SIG-M5 (cell line): ENCODE measurements at places on chromosomes 6 and 20.

DNA sequence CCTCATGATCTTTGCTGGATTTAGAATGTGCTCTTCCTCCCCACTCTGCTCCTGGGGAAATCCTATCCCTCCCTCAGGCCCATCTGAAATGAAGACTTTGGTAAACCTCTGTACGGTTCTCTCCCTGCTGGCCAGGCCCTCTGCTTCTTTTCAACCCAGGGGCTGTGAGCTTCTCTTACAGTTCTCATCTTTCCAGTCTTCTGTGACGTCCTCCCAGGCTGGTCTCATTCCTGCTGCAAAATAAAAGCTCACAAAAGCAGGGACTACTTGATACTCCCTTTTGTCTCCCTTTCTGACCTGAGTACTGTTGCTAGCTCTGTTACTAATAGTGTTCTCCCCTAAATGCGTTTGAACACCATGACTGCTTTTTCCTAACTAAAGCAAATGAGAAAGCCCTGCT lies 46.3 kb downstream of the UNC5CL start:
- no peak for DNase-seq

GRCh38 chr6:40532349-40533000 lies 54.7 kb downstream of the LRFN2 start:
- no peak for DNase-seq

DNA sequence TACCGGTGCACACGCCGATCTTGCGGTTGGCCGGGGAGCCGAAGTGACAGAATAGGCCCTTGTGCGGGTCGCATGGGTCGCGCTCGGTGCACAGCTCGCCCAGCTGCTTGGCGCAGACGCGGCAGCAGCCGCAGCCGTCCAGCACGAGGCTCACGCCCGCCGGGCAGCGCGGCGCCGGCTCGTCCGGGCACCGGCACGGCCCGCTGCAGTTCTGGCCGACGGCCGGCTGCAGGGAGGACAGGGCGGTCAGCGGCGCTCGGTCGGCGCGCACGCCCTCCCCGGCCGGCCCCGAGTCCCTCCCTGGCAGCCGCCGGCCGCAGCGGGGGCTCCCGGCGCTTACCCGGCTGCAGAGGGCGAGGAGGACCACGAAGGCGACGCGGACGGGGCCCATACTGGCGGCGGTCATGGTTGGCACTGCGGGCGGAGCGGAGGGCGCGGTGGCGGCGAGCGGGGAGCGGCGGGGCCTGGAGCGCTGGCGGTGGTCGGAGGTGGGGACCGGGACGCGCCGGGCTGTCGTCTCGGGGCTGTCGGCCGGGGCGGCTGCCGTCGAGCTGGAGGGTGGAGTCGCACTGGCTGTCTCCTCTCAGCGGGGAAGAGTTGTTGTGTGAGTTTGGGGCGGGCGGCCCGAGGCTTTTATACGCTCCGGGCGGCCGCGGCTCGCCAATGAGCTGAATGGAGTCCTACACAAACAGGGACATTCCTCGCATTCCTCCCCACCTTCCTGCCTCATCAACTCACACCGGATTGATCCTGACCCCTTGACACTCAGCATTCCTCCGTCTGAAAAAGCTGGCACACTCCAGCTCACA lies at the start of gene CCN2:
Gene CCN2 (minus strand): TSS at position 606 of the 809 bp plus-strand sequence. CDS start 200 bp downstream, at position 406.
- no peak for DNase-seq

- no peak for DNase-seq
These were observed 88.4 kb upstream of the JARID2 start for GRCh38 chr6:15157479-15157878.

- no peak for DNase-seq
These were observed 312.4 kb downstream of the UTRN start for GRCh38 chr6:144597511-144597910.

DNA sequence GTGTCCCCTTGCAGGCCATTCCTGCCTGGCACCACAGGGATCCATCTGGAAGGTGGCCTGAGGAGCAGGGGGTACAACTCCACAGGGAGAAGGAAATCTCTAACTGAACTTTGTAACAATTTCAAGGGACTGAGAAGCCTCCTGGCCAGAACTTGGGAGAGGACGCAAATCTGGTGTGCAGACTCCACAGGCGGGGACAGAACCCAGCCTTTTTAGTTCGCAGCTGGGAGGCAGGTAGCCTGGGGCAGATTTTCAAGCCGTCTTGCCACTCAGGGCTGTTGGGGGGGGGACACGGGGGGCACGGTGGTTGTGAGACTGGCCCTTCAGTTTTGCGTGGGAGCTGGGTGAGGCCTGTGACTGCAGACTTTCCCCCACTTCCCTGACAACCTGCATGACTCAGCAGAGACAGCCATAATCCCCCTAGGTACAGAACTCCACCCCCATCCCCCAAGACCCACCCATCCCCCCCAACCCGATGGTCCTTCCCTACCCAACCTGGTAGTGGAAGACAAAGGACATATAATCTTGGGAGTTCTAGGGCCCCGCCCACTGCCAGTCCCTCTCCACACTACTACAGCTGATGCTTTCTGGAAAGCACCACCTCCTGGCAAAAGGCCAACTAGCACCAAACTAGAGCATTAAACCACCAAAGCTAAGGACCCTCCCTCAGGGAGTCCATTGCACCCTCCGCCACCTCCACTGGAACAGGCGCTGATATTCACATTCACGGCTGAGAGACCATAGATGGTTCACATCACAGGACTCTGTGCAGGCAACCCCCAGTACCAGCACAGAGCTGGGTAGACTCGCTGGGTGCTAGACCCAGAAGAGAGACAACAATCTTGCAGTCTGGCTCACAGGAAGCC lies 3.0 kb upstream of the HUS1B start:
- no peak for DNase-seq

DNA sequence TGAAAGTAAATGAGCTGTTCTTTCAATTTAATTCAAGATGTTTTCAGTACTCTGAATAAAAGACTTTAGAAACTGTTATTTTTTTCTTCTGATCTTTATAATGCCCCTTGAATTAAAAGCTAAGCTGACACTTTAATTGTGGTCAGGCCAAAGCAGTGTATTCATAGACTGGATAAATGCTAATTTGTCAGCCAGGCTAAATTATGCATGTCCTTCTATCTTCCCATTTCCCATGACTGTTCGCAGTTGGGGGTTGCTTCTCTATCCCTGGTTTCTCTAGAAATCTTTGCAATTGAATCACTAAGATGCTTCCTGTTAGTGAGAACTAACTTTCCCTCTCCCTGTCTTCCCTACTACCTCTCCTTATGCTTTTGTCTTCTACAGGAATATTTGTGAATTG lies 396.2 kb downstream of the RFPL4B start:
- DNase-seq: no peak

GRCh38 chr20:44703183-44703925 lies 11.8 kb upstream of the CCN5 start:
- DNase-seq: no peak

- no peak for DNase-seq
These were observed 81.9 kb downstream of the GJA10 start for GRCh38 chr6:89975991-89976693.

DNA sequence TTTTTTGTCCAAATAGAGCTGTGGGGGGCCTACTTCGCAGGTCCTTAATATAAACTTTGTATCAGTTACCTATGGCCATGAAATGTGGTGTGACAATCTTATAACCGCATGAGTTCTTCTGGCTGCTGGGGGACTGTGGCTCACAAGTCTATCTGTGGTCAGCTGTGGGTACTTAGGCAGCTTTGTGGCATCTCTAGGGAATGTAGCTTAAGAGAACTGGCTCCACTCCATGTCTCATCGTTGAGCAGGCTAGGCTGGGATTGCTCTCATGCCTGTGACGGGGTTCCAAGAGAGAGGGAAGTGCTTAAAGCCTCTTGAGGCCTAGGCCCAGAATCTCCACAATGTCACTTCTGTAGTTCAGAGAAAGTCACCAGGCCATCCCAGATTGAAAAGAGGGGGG lies 140.5 kb downstream of the BTBD3 start:
- DNase-seq: no peak

GRCh38 chr6:51349857-51350256 lies 531.2 kb downstream of the TFAP2B start:
- no peak for DNase-seq

GRCh38 chr6:78363688-78364087 lies 503.7 kb upstream of the IRAK1BP1 start:
- DNase-seq: no peak

DNA sequence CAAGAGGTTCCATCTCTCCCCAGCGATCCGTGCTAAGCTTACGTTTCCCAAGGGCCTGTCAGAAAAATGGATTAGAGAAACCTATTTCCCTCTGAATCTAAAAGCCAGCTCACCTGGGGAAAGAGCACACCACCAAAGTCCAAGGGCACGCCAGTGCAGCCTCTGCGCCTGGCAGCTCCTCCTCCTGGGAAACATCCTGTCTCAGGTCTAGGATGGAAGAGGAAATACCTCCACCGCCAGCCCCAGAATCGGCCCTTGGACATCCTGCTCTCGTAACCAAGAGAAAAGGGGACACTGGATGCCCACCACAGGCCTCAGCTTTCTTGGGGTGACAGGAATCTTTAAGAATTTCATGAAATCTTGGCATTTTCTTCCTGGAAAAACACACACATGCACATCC lies 18.7 kb downstream of the RAMACL start:
- no peak for DNase-seq

DNA sequence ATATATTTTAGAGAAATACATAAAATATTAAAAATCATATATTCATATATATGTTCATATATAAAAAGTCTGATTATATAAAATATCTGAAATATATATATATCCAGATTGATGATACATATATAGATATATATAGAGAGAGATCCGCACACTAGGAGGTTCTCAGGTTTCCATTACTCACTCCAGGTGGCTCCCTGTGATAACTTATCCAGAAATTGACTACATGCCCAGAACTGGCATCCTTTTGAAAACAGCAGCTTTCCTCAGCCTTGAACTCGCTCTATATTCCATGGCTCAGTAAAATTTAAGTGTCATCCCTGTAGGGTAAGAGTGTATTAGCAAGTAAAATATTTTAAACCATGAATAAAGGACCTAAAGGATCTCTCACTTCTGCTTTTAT lies 206.8 kb downstream of the TINAG start:
- no peak for DNase-seq

DNA sequence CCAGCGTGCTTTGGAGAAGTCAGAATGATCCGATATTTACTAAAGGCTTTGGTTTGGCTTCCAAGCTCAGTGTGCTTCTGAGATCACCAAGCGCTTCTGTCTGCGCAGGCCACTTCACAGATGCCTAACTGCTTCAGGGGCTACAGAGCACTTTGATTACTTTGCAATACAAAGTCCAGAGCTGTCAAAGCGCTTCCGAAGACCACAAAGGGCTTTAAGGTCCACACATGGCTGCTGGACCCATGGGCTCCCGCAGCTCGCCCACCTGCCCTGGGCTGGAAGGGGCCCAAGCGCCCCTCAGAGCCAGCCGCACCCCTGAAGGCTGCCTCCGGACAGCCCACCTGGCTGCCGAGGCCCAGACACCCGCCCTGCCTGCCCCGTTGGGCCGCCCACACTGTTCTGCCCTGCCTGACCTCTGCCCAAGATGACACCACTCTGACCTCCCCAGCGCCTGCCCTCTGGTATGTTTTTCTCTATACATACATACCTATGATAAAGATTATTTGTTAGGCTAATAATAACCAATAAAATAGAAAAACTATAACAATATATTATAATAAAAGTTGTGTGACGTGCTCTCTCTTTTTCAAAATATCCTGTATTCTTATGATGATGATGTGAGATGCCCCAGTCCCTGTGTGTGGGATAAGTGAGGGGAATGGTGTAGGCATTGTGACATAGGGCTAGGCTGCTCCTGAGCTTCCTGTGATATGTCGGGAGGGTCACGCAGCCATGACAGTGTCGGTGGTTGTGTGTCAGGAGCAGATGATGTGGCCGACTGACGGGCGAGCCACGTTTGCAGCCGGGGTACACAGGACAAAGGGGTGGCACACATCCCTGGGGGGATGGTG lies 22.6 kb downstream of the DYNLT1 start:
- no peak for DNase-seq

- peak; percentile 27 for DNase-seq
These were observed 14.6 kb upstream of the CFAP206 start for GRCh38 chr6:87393026-87393622.
